MG63 (cell line): ENCODE measurements at places on chromosomes 3 and 15. TPM values are rescaled to one million over a fixed set of nuclear protein-coding genes. Genes with fewer than 3 reads are reported as not detected.

The BNC1 gene
- 23.5 and 28.6 TPM in 2 replicates for total RNA-seq

GRCh38 chr3:148512648-148513047 is 185.1 kb upstream of the AGTR1 start:
- no peak for DNase-seq

GRCh38 chr3:170196833-170197232 is 15.3 kb upstream of the PHC3 start:
- no peak for DNase-seq

GRCh38 chr15:52716536-52716935 is 37.3 kb upstream of the ATOSA start:
- no peak for DNase-seq

DNA sequence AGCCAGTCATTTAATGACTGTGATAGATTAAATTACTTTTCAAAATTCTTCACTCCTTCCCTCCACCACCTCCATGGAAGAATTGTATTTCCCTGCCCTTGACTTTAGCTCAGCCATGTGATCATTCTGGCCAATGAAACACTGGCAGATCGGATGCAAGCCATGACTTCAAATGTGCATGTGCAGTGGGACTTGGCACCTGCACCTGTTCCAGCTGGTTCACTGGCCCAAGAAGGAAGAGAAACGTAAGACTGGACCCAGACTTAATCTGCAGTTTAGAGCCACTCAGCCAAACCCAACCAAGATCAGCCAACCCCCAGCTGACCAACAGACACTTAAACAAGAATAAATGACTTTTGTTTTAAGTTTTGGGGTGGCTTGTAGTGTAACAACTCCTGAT is 11.8 kb downstream of the DPH3 start:
- no peak for DNase-seq

GRCh38 chr3:4888913-4889846 is 90.1 kb upstream of the BHLHE40 start:
- DNase-seq: no peak

DNA sequence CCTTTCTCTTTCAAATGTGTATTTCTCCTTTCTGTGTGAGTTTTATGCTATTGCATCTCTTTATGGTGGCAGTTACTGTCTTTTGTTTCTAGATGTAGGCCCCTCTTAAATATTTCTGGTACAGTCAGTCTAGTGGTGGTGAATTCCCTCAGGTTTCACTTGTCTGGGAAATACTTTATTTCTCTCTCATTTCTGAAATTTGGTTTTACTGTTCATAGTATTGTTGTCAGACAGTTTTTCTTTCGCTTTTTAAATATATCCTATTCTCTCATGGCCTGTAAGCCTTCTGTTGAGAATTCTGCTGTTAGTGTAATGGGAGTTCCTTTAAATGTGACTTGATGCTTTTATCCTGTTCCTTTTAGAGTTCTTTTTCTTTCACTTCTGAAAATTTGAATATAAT is 874.0 kb downstream of the PLOD2 start:
- no peak for DNase-seq

- no peak for DNase-seq
Measured at GRCh38 chr3:129018751-129019150, 17.6 kb downstream of the EFCC1 start.

- no peak for DNase-seq
Measured at GRCh38 chr3:73499787-73500186, 125.0 kb downstream of the PDZRN3 start.
